ENCODE measurements at places on chromosomes 7 and 10.
A peak's percentile ranks its signal among the peaks of the same experiment; 100 is the strongest.

DNA sequence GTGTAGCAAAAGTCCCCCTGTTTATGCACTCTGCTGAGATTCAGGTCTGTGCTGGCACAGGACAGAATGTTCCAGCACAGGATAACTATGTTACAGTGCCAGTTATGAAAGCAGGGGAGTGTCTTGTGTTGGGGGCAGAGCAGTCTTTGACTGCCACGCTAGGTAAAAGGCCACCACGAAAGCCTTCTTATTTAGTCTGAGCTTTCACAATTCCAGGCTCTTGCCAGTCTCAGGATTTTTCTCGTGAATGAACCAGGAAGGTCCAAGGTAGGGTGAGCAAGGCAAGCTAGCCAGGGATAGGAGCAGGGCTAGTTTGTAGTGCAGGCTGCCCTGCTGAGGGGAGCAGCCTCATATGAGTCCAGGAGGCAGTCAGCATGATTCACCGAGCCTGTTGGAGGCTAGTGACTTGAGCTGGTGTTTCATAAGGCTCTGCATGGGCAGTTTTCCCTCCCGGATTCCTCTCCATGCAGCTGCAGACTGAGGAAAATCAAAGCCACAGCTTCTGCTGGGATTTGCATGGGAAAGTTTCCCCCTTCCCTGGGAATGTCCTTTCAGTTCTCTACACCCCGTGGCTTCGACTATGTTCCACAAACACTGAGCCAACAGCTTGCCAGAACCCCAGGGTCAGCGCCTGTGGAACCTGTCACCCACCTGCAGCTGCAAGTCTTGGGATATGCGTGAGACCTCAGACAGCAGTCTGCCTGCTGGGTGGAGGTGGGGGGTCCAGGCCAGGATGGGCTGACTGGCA, 112.3 kb downstream of the JCAD start:
- DNase-seq = no peak

DNA sequence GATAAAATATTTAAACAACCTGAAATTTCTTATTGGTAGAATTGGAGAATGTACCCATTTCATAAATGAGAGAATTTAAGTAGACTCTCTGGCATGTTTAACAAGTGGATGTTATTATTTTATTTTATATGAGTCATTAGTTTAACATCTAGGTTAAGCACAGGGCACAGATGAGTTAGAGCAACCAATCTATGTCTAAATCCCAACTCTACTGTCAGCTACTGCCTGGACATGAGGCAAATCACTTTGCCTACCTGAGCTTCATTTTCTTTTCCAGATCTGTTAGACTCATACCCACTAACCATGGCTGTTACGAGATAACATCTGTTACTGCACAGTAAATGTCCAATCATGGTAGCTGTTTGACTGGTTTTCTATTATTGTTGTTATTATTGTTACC, 251.1 kb downstream of the INHBA start:
- no peak for DNase-seq

- DNase-seq = no peak
These were observed 67.6 kb upstream of the NFE2L3 start for GRCh38 chr7:26084418-26084817.

DNA sequence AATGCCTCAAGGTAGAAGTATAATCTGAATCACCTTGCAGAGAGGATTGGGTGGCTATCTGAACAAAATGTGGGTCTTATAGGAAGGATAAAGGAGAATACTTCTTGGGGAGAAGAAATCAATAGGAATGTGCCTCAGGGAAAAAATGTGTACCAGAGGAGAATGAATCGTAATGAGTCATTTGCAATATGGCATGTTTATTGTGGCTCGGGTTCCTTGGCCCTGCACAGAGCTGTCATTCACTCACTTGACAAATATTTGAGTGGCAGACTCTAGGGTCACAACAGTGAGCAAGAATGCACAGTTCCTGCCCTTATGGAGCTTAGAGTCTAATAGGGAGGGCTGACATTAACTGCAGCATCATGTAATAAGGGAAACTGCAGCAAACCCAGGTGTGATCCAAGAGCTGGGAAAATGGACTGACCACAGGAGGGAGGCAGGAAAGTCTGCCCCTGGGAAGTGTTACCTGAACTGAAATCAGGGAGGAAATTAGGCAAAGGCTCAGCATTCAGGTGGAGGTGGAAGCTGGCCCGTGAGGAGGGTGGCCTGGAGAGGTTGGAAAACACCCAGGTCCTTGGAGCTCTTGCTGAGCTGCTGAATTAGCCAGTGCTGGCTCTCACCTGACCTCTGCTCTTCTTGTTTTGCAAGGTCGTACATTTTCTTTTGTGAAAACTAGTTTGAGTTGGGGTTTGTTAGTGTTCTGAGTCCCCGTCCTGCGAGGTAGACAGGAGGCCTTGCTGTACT, 203.9 kb downstream of the FRMD4A start:
- no peak for DNase-seq

- no peak for DNase-seq
These were observed 131.7 kb upstream of the PRSS58 start for GRCh38 chr7:142389544-142389943.

- no peak for DNase-seq
These were observed 13.5 kb downstream of the BHLHA15 start for GRCh38 chr7:98224701-98225181.

- no peak for DNase-seq
These were observed 10.8 kb upstream of the POLM start for GRCh38 chr7:44093102-44093641.

- DNase-seq = no peak
These were observed 55.1 kb upstream of the ZPBP start for GRCh38 chr7:50147951-50148808.

DNA sequence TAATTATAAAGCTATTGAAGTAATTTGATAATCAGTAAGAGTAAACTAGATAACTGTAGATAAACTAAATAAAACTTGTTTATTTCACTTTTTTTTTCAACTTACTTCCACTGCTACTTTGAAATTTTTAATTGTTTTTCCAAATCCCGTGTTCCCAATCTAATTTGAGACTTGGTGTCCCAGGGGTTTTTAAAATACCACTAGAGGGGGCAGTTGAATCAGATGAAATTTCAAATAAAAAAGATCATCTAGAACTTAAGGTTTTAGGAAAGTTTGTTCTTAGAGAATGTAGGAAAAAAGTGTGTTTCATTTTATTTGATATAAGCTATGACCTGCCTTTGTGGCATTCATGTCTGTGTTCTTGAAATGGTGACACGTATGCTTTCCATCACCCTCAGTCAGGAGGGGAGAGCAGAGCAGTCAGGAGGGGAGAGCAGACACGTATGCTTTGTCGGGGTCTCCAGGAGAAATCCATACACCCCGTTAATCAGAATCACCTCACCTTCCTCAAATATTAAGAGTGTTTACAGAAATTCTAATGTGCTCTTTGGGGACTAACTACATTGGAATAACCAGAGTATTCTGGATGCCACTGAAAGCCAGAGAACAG, 49.9 kb downstream of the C10orf67 start:
- no peak for DNase-seq

- no peak for DNase-seq
These were observed 322.0 kb upstream of the SEMA3D start for GRCh38 chr7:85508642-85509410.

DNA sequence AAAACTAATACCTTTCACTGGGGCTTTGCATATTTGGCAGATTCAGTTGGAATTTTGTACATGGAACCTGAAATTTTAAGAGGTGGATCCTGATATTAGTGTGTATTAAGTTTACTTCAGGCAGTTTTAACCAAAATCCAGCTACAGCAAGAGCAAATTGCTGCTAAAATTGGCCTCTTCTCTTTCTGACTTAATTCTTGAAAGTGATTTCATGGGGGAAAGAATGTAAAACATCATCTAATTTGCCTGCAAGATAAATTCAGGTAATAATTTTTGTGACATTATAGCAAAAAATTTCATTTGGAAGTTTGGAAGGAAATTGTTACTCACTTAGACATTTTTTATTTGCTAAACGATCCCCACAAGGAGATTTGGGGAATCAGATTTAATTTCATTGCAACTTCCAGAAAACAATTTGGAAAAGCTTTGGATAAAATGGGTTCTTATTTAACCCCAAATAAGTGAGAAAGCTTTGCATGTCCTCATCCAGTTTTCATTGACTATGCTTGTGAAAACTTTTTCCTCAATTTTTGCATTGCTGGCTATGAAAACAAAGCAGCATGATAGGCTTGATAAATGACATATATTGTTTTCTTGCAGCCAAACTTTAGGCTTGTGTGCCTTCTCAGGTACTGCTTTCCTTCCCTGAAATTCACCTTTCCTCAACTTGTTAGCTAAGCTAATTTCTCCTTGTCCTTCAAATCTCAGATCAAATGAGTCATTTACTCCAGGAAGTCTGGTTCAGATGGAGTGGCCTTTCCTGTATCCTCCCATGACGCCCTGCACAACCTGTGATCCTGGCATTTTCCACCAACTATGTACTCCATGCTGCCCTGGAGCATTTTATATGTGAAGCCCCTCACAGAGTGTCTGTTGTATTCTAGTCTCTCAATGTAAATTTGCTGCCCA, 27.4 kb upstream of the ZNF438 start:
- no peak for DNase-seq

- no peak for DNase-seq
These were observed 49.7 kb downstream of the ADCY1 start for GRCh38 chr7:45623740-45624391.

GRCh38 chr10:122507616-122508015, 46.3 kb downstream of the HTRA1 start:
- no peak for DNase-seq

DNA sequence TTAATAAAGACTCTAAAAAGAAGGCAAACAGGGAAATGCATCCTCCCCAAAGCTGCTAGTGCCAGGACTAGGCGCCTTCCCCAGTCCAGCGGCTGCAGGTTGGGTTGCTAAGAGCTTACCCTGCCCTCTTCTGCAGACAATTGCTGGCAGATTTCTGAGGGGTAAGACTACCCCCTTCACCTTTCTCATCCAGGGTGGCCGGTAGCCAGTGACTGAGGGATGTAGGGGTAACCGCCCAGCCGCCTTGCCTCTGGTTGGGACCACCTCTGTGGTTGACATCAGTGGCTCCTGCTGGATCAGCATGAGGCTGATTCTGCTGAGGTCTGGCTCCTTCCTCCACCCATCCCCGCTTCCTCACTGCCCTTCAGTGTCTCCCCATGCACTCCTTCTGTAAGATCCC, 71.2 kb downstream of the ADCYAP1R1 start:
- no peak for DNase-seq

- DNase-seq = no peak
These were observed 1.5 kb downstream of the GRM3 start for GRCh38 chr7:86645225-86645608.

DNA sequence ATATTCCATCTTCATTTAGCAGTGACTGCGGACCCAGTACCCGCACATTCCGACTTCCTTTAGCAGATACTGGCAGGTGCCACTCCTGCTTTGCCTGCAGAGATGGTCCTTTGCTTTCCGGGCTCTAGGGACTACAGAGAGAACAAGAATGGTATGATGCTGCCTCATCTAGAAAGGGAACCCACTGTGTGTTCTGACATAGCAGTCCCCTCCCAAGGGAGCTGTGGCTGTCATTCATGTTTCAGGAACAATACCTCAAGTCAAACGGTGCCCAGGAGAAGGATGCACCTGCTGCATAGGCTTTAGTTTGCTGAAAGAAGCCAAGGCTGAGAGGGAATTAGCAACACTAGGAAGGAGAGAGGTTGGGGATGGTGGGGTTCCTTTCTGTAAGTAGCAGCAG, 15.9 kb upstream of the TMEM72 start:
- DNase-seq = no peak

- no peak for DNase-seq
These were observed 53.0 kb upstream of the EXOC4 start for GRCh38 chr7:133199831-133200230.

DNA sequence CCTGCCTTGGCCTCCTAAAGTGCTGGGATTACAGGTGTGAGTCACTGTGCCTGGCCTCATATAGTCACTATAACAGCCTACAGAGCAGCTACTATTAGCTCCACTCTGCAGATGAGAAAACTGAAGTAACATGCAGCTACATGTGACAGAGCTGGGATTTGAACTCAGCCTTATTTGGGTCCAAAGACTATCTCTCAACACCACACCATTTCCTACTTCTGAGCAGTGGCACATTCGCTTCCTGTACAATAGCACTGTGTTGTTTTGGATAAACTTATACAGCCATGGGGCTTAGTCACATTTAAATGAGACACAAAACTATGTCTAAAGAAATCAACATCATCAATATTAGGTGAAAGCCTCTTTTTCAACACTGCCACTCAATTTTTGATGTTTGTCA, 69.8 kb upstream of the DNAJB12 start:
- no peak for DNase-seq

GRCh38 chr10:129973674-129974059, 9.6 kb upstream of the EBF3 start:
- no peak for DNase-seq

DNA sequence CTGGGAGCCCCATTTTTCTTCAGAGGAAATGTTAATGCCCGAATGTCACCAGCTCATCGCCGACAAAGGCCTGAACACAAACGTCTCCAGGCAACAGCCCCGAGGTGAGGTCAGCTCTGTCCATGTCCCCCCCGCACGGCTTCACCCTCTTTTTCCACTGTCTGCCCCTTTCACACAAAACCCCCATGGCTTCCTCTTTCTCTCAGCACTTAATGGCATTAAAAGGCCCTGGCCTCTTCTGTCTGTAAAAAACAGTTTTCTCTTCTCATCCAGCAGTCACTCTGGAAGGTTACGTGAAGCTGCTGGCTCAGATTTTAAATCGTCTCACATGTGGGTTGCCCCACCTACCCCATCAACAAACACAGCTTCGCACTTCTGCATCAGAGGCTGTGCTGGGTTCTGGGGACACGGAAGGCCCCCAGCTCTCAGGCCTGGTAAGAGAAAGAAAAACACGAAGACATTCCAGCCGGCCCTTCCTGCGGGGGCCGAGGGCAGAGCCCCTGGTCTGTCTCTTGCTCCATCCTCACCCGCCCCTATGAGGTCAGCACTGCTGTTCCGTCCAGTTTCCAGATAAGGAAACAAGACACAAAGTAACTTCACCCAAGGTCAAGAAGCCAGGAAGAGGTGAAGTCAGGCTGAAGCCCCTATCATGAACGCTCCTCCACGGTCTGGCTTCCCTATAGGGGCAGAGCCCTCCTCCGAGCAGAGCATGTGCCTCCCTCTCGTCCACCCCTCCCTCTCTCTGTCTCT, 91.1 kb upstream of the PDGFA start:
- DNase-seq = no peak

DNA sequence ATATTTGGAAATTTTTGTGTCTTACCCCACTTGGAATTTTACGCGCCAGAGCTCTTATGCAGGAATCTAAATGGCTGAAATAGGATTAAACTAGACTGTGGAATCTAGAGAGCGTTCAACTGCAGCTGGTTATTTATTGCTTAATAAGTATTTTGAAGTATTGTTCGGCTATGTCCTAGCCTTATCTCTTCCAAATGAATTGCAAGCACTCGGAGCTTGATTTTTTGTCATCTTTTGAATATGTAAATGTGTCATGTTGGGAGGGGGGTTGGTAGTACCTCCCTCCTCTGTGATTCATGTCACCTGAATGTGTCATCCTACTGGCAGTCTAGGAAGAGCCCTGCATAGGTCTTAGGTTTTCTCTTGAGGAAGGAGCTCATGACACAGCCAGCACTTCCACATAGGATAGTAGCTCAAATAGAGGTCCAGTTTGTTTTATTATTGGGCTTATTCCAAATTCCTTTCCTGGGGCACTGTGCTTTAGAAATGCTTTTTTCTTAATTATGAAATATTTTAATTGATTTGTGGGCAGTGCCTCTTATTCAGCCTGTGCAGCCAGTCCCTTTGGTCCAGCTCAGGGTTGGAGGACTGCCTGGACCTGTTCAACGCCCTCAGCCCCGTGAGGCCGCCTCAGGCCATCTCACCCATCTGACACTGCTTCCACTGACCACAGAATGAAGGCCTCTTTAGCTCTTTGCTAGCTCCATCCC, 22.5 kb upstream of the TRIL start:
- DNase-seq = no peak

- peak; percentile 100 for DNase-seq
These were observed 47.0 kb downstream of the AMZ1 start for GRCh38 chr7:2734751-2735571.
